Fibroblast of skin of scalp (primary cell): ENCODE measurements at places on chromosomes 4 and X.

- no peak for DNase-seq
These were observed 16.9 kb upstream of the OCIAD1 start for GRCh38 chr4:48813964-48814363.

GRCh38 chrX:74506317-74507115 lies 85.2 kb downstream of the SLC16A2 start:
- no peak for DNase-seq

- DNase-seq, result no peak
These were observed 6.2 kb upstream of the CSF2RA start for GRCh38 chrX:1262369-1262768.

GRCh38 chr4:133865612-133866327 lies 335.8 kb downstream of the PABPC4L start:
- peak; percentile 93 for DNase-seq

DNA sequence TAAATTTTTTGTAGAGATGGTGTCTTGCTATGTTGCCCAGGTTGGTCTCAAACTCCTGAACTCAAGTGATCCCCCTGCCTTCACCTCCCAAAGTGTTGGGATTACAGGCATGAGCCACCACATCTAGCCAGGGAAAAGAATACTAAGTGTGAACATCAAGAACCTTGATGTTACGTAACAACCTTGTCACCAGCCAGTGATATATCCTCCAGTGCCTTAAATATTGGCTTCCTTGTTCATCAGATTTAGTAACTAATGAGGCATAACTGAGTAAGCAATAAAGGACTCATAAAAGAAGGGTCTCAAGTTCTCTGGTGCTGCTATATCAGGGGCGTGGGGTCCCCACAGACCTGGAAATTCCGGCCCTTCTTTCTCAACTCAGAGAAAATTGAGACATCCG lies 60.5 kb upstream of the ENPEP start:
- DNase-seq, result no peak

DNA sequence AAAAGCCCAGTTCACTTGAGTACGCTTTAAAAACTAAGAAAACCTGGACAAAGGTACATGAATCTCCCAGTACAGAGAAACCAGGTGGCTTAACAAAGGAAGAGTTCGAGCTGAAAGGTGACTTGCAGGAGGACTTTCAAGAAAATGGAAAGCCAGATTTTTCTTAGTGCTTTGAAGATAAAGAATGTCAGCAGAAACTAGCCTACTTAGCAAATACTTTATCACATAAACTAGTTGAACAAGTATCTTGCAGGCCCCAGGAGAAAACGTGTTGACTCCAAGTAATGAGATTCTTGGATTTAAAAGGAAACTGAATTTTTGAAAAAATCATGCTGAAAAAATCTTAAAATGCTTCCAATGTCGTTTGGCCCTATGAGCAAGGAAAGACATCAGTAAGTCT lies 26.4 kb downstream of the CDKN2AIP start:
- DNase-seq, result no peak

DNA sequence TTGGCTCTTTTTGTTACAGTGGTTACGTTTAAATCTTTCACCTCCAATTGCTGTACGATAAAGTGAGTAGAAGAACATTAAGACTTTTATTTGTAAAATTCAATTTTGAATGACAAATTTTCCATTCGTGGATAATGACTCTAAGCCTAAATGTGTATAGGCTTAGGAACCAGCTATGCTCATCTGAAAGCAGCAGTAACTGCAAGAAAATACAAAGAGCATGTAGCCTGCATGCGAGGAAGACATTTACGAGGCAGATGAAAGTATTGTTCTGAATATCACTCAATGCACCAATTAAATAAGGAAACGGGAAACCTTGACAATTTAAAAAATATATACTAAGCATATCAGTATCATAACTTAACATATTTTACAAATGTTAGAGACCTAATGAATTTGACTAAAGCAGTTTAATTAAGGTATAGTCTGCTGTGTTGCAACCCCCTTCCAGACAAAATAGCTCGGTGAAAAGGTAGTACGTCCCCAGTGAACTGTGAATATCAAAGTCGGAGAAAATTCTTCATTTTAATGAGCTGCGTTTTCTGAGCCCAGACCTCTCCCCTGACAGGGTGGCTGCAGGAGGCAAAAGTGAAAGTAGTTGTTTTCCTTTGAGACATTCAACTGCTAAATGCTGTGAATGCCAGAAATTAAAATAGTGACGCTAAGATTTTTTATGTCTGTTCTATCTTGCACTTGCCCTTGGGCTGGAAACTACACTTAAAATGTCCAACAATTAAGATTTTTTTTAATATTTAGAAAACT lies 1236.5 kb upstream of the TENM3 start:
- DNase-seq, result peak; percentile 8

GRCh38 chr4:41890085-41890484 lies 45.1 kb upstream of the TMEM33 start:
- no peak for DNase-seq

GRCh38 chr4:25446611-25447010 lies 69.5 kb downstream of the ANAPC4 start:
- DNase-seq, result no peak

DNA sequence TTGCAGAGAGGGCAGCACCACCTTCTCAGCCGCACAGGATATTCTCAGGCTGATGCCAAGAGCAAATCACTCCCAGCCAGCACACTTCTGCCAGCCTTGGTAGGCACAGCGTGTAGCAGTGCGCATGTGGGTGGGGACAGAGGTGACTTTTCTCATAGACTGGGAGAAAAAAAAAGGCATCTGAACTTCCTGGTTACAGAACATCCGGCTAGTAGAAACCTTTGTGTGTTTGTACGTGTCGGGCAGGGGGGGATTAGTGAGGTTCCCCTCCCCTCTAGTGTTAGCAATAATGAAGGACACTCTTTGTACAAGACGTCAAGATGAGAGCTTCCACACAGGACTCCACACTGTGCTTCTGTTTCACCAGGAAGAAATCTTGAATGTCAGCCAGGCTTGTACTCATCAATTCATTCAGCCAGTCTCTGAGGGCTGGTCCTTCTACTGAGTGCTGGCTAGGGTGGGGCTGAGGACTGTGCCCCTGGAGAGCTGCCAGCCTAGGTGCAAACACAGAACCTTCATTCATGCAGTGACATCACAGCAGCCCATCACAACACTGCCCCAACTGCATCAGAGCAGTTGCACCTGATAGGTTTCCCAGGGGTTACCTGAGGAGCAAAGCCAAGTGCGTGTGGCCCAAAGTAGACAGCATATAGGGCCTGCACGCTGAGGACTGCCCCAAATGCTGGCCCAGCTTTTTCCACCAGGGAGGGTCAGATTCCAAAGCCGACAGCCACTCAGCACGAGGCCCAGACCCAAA lies 34.7 kb downstream of the SLC25A5 start:
- DNase-seq, result peak; percentile 75

DNA sequence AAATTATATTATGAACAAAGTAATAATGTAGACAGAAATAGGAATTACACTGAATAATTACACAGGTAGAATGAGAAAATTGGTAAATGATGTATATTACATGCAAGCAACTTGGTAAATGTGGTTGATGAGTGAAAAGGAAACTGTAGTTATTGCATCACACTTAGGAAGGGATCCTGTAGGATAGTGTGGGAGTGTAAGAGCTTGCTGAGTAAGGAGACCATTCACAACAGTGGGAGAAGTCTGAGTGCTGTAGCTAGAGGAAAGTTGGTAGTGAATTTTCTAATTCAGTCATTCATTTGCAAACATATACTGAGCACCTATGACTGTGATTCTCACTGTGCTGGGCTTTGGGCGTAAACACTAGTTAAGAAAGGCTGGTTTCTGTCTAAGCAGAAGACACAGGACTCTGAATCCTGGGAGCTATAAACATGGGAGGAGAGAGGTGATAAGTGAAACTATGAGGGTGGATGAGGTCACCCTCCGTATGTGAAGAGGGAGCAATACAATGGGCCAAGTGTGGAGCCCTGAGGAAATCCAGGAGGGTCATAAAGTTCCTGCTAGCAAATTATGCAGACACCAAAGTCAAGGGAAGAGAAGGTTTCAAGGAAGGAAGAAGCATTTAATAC lies 14.2 kb upstream of the CPE start:
- DNase-seq, result no peak

DNA sequence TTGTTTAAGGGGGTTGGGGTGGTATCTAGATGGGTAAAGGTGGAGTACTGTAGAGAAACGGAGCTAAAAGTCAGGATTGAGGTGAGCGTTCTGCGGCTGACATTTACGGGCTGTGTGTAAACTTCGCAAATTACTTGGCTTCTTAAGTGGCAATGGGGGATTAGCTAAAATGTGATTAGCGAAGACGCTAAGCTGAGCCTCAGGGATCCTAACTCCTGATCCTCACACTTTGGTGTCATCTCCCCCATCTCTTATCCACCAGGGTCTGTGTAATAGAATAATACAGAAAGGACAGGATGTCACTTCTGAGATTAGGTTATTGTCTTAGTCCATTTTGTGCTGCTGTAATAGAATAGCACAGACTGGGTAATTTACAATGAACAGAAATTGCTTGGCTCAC lies 10.6 kb upstream of the FAT1 start:
- no peak for DNase-seq

DNA sequence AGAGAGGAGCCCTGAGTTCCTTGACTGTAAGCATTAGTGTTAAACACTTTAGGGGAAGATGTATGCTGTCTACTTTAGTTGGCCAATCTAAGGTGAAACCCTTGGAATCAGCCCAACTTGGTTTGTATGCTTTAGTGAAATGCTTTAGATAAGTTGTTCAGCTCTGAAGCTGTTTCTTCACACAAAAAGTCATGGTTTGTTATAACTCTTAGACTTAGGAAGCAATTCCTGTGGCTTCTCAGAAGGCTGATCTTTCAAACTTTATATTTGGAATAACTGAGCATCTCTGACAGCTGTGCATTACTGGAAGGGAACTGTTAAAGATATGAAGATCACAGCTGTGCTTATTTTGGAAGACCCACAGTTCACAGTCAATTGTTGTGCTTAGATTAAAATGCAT lies 714.1 kb downstream of the FAT4 start:
- no peak for DNase-seq

DNA sequence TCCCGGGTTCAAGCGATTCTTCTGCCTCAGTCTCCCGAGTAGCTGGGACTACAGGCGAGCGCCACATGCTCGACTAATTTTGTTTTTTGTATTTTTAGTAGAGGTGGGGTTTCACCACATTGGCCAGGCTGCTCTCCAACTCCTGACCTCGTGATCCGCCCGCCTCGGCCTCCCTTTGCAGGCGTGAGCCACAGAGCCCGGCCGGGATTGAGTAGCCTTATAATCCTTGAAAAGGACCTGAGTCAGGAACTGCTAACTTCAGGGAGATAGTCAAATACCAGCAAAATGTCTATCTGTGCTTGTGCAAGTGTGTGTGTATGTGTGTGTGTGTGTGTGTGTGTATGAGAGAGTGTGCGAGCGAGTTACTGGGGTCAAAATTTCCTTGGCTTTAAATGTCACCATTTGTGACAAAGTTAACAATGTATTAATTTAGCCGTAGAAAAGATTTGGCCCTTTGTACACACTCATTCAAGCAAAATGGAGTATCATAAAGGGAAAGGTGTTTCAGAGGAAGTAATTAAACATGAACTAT lies 1.8 kb upstream of the KDM6A start:
- DNase-seq, result no peak

GRCh38 chr4:131638781-131639180 lies 1510.3 kb upstream of the PCDH10 start:
- peak; percentile 30 for DNase-seq

DNA sequence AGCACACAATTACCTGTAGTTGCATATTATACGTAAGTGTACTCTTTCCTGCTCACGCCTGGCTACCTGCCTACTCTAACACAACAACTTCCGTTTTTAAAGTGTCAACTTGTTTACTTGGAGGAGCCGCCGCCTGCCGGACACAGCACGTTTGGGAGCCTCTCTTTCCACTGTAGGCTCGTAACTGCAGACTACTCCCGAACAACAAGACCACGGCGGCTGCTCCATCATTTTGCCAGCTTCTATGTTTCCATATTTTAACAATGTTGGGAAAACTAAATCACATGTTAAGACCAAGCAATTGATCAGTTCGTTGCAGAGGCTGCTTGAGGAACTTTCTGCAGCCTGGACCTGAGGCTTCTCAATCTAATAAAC lies 841 bp downstream of the MTNR1A start:
- peak; percentile 17 for DNase-seq

- DNase-seq, result no peak
These were observed 14.7 kb upstream of the PLAC8 start for GRCh38 chr4:83129264-83129663.

DNA sequence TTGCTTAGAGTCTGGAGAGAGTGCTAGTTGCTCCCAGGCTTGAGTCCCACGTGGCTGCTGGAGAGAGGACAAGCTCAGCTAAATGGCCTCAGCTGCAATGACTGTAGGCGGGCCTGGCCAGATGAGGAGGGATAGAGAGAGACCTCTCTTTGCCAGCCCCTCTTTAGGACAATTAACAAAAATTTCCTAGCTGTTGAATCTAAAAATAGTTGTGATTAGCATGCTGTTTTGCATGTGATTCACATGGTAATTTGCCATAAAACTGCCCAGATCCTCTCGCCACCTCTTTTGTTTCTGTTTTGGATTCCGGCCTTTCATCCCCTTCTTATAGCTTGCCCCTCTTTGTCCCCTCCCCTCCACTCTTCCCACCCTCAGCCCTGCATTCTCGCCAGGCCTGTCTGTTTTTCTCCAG lies 28.9 kb upstream of the PRPS1 start:
- DNase-seq, result no peak

- no peak for DNase-seq
These were observed 51.4 kb downstream of the ARAP2 start for GRCh38 chr4:36192922-36193321.

DNA sequence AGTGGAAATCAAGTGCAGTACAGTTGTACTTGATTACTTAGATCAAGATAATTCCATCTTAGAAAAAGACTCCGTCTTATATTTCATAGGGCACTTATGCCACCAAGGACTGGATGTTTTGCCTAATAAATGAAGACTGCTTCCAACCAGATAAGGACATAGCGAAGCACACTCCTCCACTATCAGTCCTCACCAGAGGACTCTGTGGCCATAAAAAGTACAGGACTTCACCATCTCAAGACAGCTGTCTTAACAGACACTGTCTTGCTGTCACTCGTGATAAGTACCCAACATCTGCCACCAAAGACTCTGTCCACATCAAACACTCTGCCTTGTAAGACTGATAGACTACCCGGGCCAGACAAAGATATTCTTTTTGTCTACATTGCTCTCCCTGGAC lies 352.0 kb downstream of the TRAM1L1 start:
- no peak for DNase-seq

- DNase-seq, result no peak
These were observed 27.3 kb downstream of the KLHL15 start for GRCh38 chrX:23999671-24000070.

DNA sequence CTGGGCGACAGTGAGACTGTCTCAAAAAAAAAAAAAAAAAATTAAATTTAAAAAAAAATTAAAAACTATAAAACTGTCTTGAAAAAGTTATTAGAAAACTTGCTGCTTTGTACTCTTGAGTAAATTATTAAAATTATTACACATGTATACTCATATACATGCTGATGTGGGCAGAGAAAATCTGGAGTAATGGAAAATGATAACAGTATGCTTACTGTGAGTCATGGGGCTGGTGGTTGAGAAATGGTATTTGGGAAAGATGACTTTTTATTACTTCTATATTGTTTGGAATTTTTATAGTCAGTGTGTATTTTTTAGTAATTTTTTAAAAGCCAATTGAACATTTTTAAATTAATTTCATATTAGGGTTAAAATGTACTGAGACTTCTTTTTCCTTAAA lies 7.5 kb downstream of the YY2 start:
- peak; percentile 46 for DNase-seq
